ENCODE measurements at places on chromosomes 7 and 10. TPM values are rescaled to one million over a fixed set of nuclear protein-coding genes. Genes with fewer than 3 reads are reported as not detected.

The CDHR1 gene
- 0.13 TPM for total RNA-seq

The OR13A1 gene
- total RNA-seq: not detected

The NPC1L1 gene
- 0.06 TPM for total RNA-seq

The SPDYE18 gene
- 0.23 TPM for total RNA-seq

The CXCL12 gene
- 0.19 TPM for total RNA-seq

The TSPAN33 gene
- 6.3 TPM for total RNA-seq

The PNLIPRP2 gene
- not detected for total RNA-seq

The GNAT3 gene
- total RNA-seq: not detected

The C10orf95 gene
- total RNA-seq: 0.14 TPM

The SEMA4G gene
- total RNA-seq: 7.2 TPM

The FBXO24 gene
- total RNA-seq: 0.12 TPM

The HOXA10 gene
- total RNA-seq: 8.6 TPM

The EIF4EBP2 gene
- 13.6 TPM for total RNA-seq

The GIMAP7 gene
- total RNA-seq: not detected

The YKT6 gene
- total RNA-seq: 125 TPM

The ITGB8 gene
- 0.70 TPM for total RNA-seq

The WEE2 gene
- not detected for total RNA-seq

The PDE6C gene
- not detected for total RNA-seq

The CPVL gene
- total RNA-seq: not detected

The KIAA1217 gene
- 3.1 TPM for total RNA-seq

The SLC13A4 gene
- total RNA-seq: not detected

The CPA1 gene
- total RNA-seq: not detected

The C10orf88 gene
- total RNA-seq: 9.5 TPM

The ANKRD2 gene
- total RNA-seq: 4.2 TPM

The MBL2 gene
- total RNA-seq: not detected

The CUZD1 gene
- total RNA-seq: 0.94 TPM

The FOXI2 gene
- not detected for total RNA-seq

The PARD3 gene
- 83.6 TPM for total RNA-seq

The EGR2 gene
- total RNA-seq: 0.86 TPM

The POM121L12 gene
- total RNA-seq: not detected
